ENCODE measurements at places on chromosomes 2 and 18.

GRCh38 chr2:138276339-138276738 is 225.2 kb upstream of the SPOPL start:
- no peak for DNase-seq

DNA sequence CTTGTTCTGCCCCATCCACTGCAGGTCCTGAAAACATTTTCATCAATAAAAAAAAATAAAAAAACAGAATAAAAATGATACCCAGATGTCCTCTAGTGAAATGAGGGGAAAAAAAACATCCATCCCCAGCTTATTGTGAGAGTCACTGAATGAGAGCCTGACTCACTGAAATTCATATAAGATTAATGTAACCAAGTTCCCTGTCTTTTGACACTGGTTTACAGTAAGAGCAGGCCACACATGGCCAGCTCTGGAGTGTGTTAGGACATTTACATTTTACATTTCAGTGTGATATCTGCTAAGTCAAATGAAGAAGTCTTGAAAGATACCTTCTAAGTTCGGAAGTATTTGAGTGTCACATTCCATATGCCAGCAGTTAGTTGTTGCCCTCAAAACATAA is 21.1 kb upstream of the IL18R1 start:
- no peak for DNase-seq

GRCh38 chr2:101419096-101419663 is 31.9 kb upstream of the CREG2 start:
- no peak for DNase-seq

DNA sequence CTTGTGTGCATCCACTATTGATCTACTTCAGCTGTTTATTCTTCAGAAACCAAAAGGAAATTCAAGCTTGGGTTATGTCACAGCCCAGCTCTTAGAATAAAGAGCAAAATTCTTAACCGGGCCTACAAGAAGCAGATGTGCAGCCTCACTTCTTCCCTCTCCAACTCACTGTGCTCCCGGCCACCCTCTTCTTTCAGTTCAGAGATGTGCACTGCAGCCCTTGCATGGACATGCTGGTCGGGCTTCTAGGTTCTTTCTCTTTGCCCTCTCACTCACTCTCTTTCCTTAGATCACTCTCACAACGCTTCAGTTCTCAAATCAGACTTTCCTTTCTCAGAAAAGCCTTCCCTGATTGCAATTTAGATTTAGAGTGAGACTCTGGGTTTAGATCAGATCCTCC is 104.1 kb downstream of the CHN1 start:
- no peak for DNase-seq

GRCh38 chr2:95270541-95271081 is 3.6 kb upstream of the PROM2 start:
- peak; percentile 6 for DNase-seq

GRCh38 chr18:3688690-3689089 is 238.7 kb downstream of the TGIF1 start:
- DNase-seq: no peak

- no peak for DNase-seq
Measured at GRCh38 chr2:63661076-63661475, 72.3 kb downstream of the MDH1 start.

DNA sequence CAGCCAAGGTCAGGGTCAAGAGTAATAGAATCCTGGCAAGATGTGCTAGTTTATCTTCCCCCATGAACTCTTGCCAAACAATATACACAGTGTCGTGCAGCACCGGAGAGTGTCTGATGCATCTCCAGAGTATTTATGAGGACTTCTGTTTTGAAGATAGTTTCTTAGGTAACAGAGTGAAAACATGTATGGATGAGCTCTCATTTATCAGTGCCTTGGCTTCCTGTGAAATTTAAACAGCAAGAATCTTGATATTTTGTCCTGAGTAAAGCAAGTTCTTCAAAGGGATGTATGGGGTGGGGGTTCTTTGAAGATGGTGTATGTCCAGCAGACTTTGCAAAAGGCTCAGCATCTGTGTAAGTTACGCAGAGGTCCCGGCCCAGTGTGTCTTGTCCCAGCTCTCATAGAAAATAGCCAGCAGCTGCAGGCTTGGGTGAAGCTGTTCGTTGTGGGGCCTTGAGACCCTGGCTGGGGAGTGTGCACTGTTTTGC is 361.0 kb upstream of the NT5C1B start:
- no peak for DNase-seq

DNA sequence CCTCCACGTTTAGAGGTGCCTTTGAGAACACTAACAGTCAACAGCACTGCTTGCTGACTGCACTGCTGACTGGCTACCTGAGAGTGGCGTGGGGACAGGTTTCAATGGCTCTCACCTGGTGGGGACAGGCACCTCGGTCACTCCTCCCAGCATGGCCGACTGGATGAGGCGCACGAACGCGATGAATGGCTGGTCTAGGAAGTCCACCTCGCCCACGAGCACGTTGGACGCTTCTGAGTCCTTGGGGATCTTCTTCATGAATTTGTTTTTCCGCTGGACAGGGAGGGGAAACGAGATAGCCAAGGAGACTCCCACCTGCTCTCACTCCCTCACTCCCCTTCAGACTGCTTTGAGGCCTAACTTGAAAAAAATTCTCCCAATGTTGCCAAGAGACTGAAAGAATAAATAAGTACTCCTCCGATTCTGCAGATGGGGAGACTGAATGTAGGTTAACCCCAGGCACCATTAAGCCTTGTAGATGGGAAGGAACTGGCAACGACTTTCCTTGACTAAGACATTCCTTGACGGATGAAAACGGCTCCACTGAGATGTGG is 57.3 kb downstream of the MTHFD2 start:
- no peak for DNase-seq

DNA sequence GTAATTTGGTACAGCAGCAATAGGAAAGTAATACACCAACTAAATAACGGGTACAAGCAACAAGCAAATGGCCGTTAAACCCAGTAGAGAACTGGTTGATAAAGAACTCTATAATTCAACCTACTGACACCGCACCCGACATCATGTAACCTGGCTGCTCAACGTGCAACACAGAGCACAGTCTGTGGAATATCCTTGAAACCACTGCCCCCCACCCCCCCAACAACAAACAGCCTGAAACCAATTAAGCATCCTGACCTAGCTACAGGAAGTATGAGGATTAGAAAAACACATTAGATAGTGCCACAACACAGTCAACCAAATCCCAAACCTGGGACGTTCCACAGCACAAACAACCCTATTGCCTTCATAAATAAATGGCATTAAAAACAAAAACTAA is 23.5 kb downstream of the HDLBP start:
- no peak for DNase-seq

GRCh38 chr2:157849591-157849990 is 26.5 kb downstream of the ACVR1 start:
- no peak for DNase-seq

- DNase-seq: no peak
Measured at GRCh38 chr2:177391822-177392372, 676 bp upstream of the AGPS start.

GRCh38 chr2:214713080-214713830 is 96.2 kb downstream of the BARD1 start:
- no peak for DNase-seq

DNA sequence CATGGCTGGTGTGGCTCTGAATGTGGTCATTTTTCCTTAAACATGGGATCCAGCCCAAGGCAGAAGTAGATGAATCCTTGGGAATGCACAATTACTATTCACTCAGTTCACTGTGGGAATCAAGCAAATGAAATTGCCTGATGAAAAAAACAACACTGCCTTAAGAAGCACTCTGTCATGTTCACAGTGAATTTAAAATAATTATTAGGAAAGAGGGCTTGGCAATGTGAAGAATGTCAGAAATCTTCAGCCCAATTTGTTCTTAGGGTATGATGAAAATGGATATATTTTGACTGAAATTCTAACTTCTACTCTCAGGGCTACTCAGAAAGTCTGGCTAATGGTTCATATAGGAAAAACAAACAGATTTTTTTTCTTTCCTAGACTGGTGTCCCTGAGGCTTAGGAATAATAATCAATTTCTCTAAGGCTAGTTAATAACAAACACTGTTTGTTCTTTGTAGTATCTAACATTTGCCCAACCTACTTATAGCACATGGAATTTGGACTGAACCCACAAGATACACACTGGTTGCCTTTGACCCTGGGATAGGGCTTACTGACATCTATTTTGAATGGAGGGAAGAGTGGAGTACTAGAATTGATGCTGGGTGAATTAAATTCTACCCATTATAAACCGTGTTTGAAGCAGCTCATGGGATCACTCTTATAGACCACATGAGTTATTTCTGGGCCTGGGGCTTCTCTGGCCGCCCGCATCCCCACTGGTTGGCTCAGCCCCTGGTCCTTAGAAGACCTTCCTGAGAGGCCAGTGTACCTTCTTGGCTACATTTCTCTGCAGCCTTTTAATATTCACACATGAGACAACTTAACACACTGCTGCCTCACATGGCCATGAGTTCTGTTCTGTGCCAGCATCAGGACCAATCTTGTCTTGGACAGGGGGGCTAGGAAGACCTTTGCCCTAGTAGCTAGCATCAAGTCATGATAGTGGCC is 8.3 kb upstream of the MRPL33 start:
- no peak for DNase-seq

- no peak for DNase-seq
Measured at GRCh38 chr2:186205254-186205911, 280.7 kb upstream of the ZC3H15 start.

GRCh38 chr2:133457861-133458260 is 110.4 kb downstream of the NCKAP5 start:
- no peak for DNase-seq

DNA sequence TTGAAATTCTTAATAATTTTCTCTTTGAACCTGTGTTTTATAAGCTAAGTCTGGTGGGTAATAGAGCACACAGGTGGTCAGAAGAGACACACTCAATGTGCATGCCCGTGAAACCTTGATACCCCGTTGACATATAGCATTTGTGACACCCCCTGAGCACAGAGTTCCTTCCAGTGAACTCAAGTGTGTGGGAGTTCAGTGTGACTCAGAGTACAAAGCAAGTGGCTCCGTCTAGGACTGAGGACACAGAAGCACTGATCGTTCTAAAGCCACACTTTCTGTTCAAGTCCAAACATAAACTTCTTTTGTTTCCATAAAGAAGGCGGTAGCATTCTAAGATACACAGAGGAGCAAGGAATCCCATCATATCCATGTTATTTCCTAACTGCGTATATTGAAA is 523.6 kb downstream of the PID1 start:
- DNase-seq: no peak

- no peak for DNase-seq
Measured at GRCh38 chr2:191693778-191694177, 15.8 kb downstream of the NABP1 start.

DNA sequence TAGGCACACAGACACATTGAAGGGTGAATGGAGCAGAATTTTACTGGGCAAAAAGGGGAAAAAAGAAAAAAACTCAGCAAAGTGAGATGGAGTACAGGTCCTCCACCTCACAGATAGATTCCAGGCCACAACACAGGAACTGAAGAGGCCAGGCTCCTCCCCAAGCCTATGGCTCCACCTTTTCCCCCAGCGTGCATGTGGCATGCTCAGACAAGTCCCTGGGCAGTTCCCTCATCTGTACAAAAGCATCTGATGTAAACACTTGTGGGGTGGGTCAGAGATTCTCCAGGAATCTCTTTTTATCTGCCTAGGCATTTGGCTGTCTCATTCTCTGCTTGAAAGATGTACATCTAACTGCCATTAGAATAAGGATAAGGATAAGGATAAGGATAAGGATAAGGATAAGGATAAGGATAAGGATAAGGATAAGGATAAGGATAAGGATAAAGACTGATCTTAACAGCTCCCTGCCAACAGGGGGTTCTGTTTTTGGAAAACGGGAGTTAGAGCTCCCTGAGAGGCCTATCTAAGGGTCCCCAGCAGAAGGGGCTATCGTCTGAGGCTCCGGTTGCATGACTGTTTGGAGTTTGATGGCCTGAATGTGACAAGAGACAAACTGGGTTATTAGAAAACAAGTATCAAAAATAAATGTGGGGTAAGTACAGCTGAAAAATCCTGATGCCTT is 17.2 kb upstream of the ASXL3 start:
- no peak for DNase-seq

- DNase-seq: no peak
Measured at GRCh38 chr2:132816234-132816633, 146.2 kb upstream of the LYPD1 start.

GRCh38 chr2:58227171-58227917 is 13.8 kb downstream of the FANCL start:
- DNase-seq: no peak

DNA sequence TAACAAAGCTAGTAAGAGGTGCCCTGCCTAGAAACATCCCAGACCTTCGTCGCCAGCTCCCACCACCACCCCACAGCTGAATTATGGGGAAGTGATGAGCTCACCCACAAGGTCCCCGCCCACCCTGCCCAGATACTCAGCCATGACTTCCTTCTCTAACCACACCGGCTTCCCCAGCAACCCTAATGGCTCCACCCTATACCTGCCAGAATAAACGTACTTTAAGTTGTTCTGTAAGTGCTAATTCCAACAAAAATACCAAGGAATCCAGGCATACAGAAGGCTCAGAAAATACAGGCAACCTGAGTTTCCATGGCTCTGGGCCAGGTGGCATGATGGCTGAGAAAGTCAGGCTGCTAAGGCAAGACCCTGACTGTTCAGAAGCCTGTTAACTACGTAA is 39.1 kb downstream of the TMEM163 start:
- DNase-seq: no peak

Measured in progenitor cell of endocrine pancreas (in vitro differentiated cells).